ENCODE measurements at places on chromosomes 2 and 18. TPM values are rescaled to one million over a fixed set of nuclear protein-coding genes. Genes with fewer than 3 reads are reported as not detected.

SLC4A3 gene
- total RNA-seq: 396 TPM

GRB14 gene
- 2.2 TPM for total RNA-seq

IL36G gene
- not detected for total RNA-seq

GRCh38 chr2:239061824-239062570 is 214.1 kb downstream of the TWIST2 start:
- no peak for DNase-seq

PTH2R gene
- total RNA-seq: not detected

DNA sequence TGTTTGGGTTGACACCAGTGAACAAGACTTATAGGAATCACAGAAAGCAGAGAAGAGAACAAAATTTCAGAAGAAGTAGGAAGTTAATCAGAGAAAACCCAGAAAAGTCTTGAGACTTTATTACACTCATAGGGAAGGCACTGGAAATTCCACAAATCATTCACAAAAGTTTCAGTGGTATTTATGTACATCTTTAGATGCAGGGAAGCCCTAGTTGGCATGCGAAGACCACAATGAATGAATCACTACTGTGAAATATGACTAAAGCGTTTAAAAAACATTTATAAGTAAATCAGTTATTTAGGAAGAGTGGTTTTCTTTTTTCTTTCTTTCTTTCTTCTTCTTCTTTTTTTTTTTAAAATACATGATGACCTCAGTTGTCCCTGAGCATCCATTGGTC is 105.1 kb downstream of the NUP35 start:
- DNase-seq: no peak

DNA sequence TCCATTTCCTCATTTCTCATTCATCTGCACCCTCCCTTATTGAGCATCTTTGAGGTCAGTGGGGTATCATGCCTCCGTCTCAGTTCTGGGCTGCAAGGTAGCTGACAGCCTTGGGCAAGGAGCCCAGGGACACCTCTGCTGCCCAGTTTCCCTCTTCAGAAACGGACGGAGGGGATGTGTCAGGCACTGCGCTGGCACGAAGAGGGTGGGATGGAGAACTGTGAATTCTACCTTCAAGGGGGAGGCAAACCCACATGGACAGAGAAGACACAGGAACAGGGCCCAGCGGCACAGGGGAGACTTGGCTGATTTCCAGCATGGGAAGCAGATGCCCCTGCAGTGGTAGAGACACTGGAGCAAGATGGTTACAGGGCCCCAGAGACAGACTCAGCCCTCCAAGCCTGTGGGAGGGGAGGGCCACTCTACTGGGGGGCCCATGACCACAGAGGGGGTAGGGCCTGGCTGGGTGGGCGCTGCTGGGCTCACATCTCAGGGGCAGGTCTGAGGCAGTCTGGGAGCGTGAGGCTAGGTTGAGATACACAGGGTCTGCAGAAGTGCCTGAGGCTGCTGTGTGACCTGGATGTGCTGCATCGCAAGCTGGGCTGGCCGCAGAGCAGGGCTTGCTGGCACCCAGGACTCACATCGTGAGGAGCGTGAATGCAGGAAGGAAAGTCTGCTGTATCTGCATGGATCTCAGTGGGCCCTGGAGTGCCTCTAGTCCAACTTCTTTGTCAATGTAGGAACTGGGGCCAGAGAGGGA is 92.3 kb downstream of the HS1BP3 start:
- no peak for DNase-seq

DNA sequence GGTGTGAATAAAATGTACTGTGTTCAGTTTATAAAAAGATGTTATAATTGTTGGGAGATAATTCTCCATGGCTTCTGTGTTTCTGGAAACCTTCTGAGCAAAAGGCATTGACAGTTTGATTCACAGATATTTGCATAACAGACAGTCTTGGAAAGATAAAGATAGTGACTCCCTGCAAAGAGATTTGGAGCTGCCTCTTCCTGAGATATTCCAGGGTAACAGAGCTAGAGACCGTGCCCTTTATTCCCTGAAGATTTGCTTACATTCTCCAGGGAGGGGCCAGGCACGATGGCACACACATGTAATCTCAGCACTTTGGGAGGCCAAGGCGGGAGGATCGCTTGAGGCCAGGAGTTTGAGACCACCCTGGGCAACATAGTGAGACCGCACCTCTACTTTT is 12.2 kb upstream of the ANXA4 start:
- no peak for DNase-seq

- DNase-seq: no peak
Measured at GRCh38 chr2:95025406-95026319, at the start of gene MAL. TSS of gene MAL (plus strand) at chr2:95025708. CDS start at chr2:95025793, 85 bp downstream.

DNA sequence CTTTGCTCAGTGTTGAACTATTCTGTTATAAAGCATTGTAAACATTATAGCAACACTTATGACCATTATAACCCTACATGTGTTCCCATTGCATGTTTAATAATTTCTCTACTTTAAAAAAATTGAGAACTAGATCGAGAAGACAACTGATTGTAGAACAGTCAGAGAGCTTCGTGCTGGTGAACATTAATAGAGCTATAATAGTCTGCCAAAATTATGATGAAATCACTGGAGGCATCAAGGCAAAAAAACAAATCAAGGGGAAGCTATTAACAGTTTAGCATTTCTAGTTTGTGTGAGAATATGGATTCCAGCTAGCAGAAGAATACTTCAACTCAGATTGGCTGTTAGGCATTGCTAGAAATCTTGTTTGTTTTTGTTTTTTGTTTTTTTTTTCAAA is 284.2 kb downstream of the CAMKMT start:
- DNase-seq: no peak

DNA sequence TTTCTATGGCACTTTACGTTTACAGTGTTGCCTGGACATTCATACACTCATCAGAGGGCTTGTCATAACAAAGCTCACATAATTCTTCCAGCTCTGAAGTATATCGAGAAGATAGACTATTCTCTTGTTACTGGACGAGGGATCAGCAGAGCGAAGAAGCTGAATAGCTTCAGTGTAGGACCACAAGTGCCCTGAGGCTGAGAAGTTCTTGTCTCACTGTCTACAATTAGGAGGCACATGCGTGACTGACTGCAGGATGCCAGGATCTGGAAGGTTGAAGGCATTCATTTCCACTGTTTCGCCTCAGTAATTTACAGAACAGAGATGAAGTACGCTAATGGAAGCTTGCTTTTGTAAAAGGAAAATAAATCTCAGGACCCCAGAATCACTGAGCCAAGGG is 9.6 kb downstream of the SH3YL1 start:
- no peak for DNase-seq

GRCh38 chr2:108834620-108835019 is 48.0 kb downstream of the CCDC138 start:
- DNase-seq: no peak

DNA sequence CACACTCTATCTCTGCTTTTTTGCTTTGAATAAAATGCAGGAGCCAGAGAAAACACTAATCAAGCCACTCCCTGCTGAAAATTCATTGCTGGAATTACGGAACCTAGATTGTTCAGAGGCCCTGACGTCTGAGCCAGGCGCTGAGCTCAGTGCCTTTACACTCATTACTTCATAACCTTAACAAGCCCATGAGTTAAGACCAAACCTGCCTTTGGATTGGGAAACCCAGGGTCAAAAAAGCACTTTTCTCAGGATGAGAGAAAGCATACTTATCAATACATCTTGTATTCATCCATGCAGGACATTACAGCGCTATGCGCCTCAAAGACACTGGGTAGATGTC is 762 bp downstream of the INO80C start:
- DNase-seq: no peak

GRCh38 chr2:204881655-204882054 is 336.4 kb downstream of the PARD3B start:
- no peak for DNase-seq

C1QL2 gene
- total RNA-seq: not detected

- no peak for DNase-seq
Measured at GRCh38 chr2:26495705-26496297, 17.9 kb upstream of the OTOF start.

- peak; percentile 70 for DNase-seq
Measured at GRCh38 chr2:235496239-235496621, 2.4 kb downstream of the AGAP1 start.

KIF5C gene
- total RNA-seq: 0.73 TPM

ANKRD62 gene
- total RNA-seq: not detected

ABCG8 gene
- total RNA-seq: not detected

GRCh38 chr2:10469955-10470608 is 22.0 kb upstream of the ODC1 start:
- peak; percentile 69 for DNase-seq

- no peak for DNase-seq
Measured at GRCh38 chr2:150594299-150594698, 106.8 kb upstream of the RND3 start.

GRCh38 chr18:11880586-11881304 is 27.4 kb downstream of the MPPE1 start:
- DNase-seq: no peak

TNFAIP6 gene
- total RNA-seq: 4.9 TPM

DNA sequence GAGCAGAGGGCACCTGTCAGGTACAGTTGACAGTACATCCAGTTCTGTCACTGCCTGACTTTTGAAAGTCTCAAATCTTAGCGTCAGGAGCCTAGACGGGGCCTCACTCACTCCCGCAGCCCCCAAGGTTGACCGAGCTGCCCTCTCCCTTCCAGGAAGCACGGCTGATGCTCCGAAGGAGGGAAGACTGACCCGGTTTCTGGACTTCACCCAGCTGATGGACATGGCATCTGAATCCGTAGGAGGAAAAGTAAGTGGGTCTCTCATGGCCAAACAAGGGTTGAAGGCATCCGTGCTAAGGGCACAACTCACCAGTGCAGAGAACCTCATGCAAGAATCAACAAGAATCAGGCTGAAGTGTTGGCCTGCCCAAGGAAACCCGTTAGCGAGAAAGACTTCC is 12.9 kb downstream of the ALLC start:
- no peak for DNase-seq

GRCh38 chr2:39738936-39739335 is 40.1 kb downstream of the THUMPD2 start:
- no peak for DNase-seq

TEX44 gene
- not detected for total RNA-seq

FSIP2 gene
- 0.40 TPM for total RNA-seq

DNA sequence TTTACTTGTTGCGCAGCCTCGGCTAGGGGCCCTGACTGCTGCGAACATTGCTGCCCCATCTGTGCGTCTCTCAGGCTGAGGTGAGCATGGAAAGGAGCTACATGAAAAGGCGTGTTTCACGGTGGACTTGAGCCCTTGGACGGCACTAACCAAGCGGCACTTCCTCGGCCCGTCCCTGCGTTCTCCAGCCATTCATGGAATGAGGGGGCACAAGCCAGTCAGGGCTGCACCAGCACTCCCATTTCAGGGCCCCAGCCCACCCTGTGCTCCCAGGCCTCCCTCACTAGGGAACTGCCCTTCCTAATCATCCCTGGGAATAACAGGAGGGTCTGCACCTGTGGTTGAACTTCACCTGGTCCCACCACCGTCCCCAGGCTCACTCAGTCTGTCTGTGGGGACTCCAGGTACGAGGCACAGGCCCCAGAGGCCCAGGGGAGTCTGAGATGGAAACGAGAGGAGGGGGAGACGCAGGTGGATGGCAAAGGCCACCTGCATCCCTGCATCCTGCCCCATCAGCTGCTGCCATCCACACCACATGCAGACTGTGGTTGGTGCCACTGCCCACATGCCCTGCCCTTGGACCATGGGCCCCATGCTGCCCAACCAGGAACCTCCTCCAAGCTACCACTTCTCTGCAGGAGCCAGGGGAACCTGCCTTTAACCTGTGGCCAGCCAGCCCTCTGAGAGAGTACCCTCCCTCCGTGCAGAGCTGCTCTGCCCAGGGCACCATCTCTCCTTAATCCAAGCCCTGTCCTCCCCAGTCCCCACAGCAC is 99.7 kb downstream of the EIPR1 start:
- DNase-seq: no peak

GRCh38 chr18:62018034-62018758 is 125.4 kb upstream of the RNF152 start:
- DNase-seq: no peak

- no peak for DNase-seq
Measured at GRCh38 chr2:190663348-190663747, 14.5 kb downstream of the NAB1 start.

GRCh38 chr18:28153485-28154065 is 23.4 kb downstream of the CDH2 start:
- DNase-seq: no peak

MC4R gene
- not detected for total RNA-seq

- DNase-seq: no peak
Measured at GRCh38 chr2:2846332-2847208, 515.5 kb upstream of the MYT1L start.

GRCh38 chr18:58716060-58716756 is 44.9 kb downstream of the MALT1 start:
- DNase-seq: no peak

DNA sequence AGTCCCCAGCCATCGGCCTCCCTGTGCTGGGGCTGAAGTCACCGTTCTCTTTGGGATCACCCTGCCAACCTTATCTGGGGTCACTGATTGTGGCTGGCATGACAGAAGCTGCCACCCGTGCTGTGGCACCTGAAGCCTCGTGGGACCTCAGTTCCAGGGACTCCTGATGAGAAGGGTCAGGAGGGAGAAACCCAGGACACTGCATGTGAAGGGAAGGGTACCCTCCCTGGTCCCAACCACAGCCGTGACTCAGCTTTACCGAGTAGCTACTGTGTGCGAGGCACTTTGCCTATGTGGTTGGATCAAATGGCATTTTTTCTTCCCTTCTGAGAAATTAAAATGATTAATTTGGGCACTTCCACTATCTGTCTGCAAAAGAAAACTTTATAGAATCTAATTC is 64.4 kb downstream of the SP110 start:
- no peak for DNase-seq

- DNase-seq: no peak
Measured at GRCh38 chr18:39843546-39843945, 2111.5 kb upstream of the PIK3C3 start.

CD207 gene
- 0.16 TPM for total RNA-seq

GRCh38 chr2:102461188-102461587 is 11.8 kb upstream of the SLC9A4 start:
- DNase-seq: no peak

ARHGAP15 gene
- total RNA-seq: 6.8 TPM

GRCh38 chr18:76412818-76413565 is 82.0 kb downstream of the ZNF516 start:
- no peak for DNase-seq

DNAJC5G gene
- total RNA-seq: 1.6 TPM

PIEZO2 gene
- 0.46 TPM for total RNA-seq

- DNase-seq: no peak
Measured at GRCh38 chr18:41226911-41227310, 728.1 kb upstream of the PIK3C3 start.

CD8A gene
- 0.62 TPM for total RNA-seq

- DNase-seq: no peak
Measured at GRCh38 chr2:158228943-158229508, 127.3 kb downstream of the UPP2 start.

DNA sequence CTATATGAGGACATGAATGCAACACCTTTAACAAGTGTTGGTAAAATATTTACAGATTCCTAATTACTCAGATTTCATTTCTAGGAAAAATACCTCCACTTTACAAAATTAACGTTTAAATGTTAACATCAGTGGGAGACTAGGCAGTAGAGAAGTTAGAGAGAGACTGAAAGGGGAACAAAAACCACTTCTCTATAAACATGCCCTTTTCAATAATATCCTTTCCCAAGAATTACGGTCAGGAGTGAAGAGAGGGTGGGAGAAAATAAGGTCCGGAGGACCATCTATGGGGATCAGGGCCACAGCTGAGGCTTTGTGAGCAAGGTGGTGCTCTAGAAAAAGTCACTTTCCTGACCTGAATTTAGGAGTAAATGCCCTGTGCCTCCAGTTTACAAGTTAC is 65.3 kb upstream of the WIPF1 start:
- DNase-seq: no peak
